Body of pancreas (tissue), 4 donors: ENCODE measurements at places on chromosomes 4 and X. TPM values are rescaled to one million over a fixed set of nuclear protein-coding genes. Genes with fewer than 3 reads are reported as not detected.

The BMPR1B gene
- 1.3 TPM for total RNA-seq

The ITIH6 gene
- not detected for total RNA-seq

The PTCHD1 gene
- total RNA-seq: under 0.01 TPM

The MAGEC2 gene
- total RNA-seq: not detected

The TCEAL7 gene
- 2.3 TPM for total RNA-seq

The SLITRK2 gene
- not detected for total RNA-seq

The TASL gene
- total RNA-seq: not detected

The TEX13D gene
- not detected for total RNA-seq

The MAOA gene
- 47.1 TPM for total RNA-seq

The GSX2 gene
- not detected for total RNA-seq

The WDFY3 gene
- total RNA-seq: 55.0 TPM

The PLA2G12A gene
- 17.1 TPM for total RNA-seq

The SPANXA2 gene
- not detected for total RNA-seq

The TCEAL2 gene
- total RNA-seq: 2.3 TPM

The RXFP1 gene
- total RNA-seq: not detected

The FATE1 gene
- total RNA-seq: not detected

The GYG2 gene
- total RNA-seq: 6.0 TPM

The BTC gene
- 1.8 TPM for total RNA-seq

The PUDP gene
- total RNA-seq: 15.8 TPM

The DNAAF6 gene
- not detected for total RNA-seq

The PRRG3 gene
- 0.33 TPM for total RNA-seq

The IBSP gene
- total RNA-seq: not detected

The BDH2 gene
- 25.4 TPM for total RNA-seq

The GAGE12H gene
- not detected for total RNA-seq

The CPLX1 gene
- 2.0 TPM for total RNA-seq

The FOXR2 gene
- total RNA-seq: not detected

The GABRG1 gene
- not detected for total RNA-seq

The NUDT11 gene
- 2.1 TPM for total RNA-seq

The ETDA gene
- total RNA-seq: not detected

The CFAP99 gene
- total RNA-seq: not detected

The CXCL11 gene
- total RNA-seq: 0.52 TPM

The C4orf51 gene
- total RNA-seq: not detected

The HPGDS gene
- total RNA-seq: 3.6 TPM

The LRIT3 gene
- not detected for total RNA-seq

The FAM184B gene
- not detected for total RNA-seq

The STARD8 gene
- 6.0 TPM for total RNA-seq

The CSAG2 gene
- not detected for total RNA-seq

The KLHL34 gene
- total RNA-seq: not detected

The PRRG1 gene
- total RNA-seq: 3.9 TPM

The RNF128 gene
- total RNA-seq: 20.4 TPM

The UVSSA gene
- total RNA-seq: 26.0 TPM

The GAB1 gene
- 26.0 TPM for total RNA-seq

The METTL14 gene
- total RNA-seq: 14.2 TPM

The STK32B gene
- total RNA-seq: 4.9 TPM

The REPS2 gene
- 15.8 TPM for total RNA-seq

The CDKL2 gene
- total RNA-seq: 1.6 TPM

The NWD2 gene
- 0.26 TPM for total RNA-seq

The AREG gene
- 4.9 TPM for total RNA-seq

The SSX2B gene
- total RNA-seq: not detected

The TMEM129 gene
- total RNA-seq: 53.1 TPM

The VCX2 gene
- not detected for total RNA-seq

The PNMA5 gene
- total RNA-seq: not detected

The FGFBP2 gene
- not detected for total RNA-seq

The TMPRSS11D gene
- total RNA-seq: not detected

The ZNF157 gene
- 0.26 TPM for total RNA-seq
